ENCODE measurements at places on chromosomes 11 and 22.

DNA sequence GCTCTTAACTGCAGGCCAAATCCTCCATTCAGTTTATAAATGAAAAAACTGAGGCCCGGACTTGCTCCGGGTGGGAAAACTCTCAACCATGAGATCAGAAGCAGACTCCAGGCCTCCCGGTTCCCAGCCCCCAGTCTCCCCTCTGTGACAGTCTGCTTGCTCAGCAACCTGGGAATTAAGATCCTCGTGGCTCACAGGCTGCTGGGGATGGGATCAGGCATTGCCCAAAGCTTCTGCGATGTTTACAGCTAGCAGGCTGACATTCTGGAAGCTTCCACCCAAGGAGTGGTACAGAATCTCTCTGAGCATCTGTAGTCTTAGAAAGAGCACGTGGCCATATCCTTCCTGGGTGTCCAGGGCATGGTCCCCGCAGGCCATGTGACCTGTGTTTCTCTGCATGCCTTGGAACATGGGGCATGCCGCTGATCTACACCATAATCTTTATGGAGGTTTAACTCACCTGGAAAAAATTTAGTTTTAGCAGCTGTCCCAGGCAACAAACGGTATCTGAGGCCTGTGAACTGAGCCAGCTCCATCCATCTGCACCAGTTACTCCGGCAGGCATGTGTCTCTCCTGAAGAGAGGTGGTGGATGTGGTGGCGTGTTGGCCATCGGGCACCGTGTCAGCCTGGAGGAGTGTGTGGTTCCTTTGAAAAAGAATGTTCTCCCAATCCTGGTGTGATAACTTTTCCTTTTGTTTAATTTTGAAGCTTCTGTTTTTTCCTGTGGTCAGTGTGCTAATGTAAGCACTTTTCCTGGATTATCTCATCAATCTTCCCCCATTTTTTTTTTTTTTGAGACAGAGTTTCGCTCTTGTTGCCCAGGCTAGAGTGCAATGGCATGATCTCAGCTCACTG is 7.9 kb downstream of the FBLN1 start:
- peaks cover 5% of the 10 kb centered on the region for H3K36me3 ChIP-seq
- H3K4me1 ChIP-seq = peaks cover 48% of the 10 kb centered on the region
- peak overlapping the region; percentile 25 for H3K4me3 ChIP-seq
- no peak for DNase-seq
- H3K27me3 ChIP-seq = peaks cover 4% of the 10 kb centered on the region

DNA sequence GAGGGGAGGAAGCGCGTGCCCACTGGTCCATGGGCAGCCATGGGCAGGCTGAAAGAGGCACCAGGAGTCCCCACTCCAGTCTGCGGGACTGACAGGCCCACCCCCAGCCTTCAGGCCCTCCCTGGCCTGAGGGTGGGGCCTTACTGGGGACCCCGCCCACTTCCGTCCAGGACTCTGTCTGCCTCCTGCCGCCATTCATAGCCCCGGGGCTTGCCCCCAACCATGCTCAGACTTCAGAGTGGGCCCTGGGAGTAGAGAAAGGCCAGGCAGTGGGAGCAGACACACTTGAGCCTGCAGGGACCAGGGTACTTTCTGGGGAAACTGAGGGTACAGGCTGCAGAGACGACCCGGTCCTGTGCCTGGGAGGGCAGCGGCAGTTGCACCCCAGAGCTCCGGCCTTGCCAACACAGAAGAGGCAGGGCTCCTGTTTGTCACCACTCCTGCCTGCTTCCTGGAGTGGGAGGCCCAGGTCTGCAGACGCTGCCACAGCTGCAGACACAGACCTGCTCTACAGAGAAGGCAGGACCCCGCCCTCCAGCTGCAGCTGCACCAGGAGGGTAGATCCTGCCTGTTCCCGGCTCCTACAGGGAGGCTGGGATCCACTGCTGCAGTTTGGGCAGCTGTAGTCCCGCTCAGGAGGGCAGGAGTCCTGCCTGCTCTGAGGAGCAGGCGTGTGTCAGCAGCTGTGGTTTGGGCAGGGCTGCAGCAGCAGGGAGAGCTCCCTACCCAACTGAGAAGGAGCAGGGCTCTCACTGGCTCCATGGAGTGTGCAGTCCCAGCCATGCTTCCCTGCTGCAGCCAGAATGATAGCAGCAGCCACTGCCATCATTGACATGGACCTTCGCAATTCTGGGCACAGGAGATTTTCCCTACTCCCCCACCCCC is 387.9 kb upstream of the ANO3 start:
- H3K27ac ChIP-seq = no peak overlapping the region
- H3K4me1 ChIP-seq = no peaks in the 10 kb centered on the region
- no peak for DNase-seq
- no peaks in the 10 kb centered on the region for H3K27me3 ChIP-seq
- H3K4me3 ChIP-seq = no peak overlapping the region

DNA sequence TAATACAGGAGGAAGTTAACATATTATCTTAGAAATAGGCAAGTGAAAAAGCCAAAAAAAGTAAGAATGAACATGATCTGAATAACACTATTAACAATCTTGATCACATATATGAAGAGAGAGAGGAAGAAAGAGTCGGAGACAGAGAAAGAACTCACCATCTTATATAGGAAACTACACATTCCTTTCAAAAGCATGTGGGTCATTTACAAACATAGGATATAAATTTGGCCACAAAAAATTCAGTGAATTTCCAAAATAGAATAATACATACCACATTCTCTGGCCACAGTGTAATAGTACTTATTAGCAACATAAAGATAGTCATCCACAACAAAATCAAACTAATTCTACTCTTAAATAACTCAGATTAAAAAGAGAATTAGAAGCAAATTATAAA is 50.9 kb upstream of the ME3 start:
- H3K4me3 ChIP-seq = no peak overlapping the region
- H3K36me3 ChIP-seq = no peaks in the 10 kb centered on the region
- DNase-seq = no peak
- H3K27me3 ChIP-seq = no peaks in the 10 kb centered on the region
- H3K4me1 ChIP-seq = no peaks in the 10 kb centered on the region

DNA sequence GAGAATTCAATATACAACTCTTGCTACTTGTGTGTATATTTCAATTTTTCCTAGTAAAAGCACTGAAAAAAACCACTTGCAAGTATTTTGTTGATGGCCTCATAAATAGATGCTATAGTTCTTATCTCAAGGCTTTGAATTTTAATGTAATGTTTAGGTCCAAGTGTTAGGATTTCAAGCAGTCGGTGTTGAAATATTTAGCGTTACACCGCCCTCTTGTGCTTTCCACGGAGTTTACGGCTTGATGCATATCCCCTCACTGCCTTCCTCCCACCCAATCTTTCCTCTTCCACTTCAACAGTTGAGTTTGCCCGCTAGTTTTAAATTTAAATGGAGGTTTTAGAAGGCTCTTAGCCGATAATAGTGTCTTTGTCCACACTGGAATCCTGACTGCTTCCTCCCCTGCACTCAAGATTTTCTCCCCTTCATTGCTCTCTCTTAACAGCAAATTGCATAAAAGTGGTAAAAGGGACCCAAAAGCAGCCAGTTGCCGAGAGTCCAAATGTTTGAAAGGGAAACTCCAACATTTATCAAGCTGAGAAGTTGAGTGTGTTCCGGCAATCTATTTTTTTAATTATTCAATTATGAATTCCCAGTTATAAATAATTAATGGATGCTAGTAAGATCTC is 25.9 kb upstream of the HTATIP2 start:
- H3K4me1 ChIP-seq = peaks cover 4% of the 10 kb centered on the region
- H3K36me3 ChIP-seq = no peaks in the 10 kb centered on the region
- H3K27me3 ChIP-seq = no peaks in the 10 kb centered on the region
- DNase-seq = peak; percentile 44
- no peak overlapping the region for H3K27ac ChIP-seq

- no peaks in the 10 kb centered on the region for H3K36me3 ChIP-seq
- no peak overlapping the region for H3K4me3 ChIP-seq
- H3K27me3 ChIP-seq = no peaks in the 10 kb centered on the region
- no peak for DNase-seq
Observed at GRCh38 chr11:26245046-26245445, 86.9 kb upstream of the ANO3 start.

GRCh38 chr11:58784995-58785394 is 53.3 kb upstream of the GLYAT start:
- H3K36me3 ChIP-seq = peaks cover 4% of the 10 kb centered on the region
- no peak for DNase-seq
- H3K27ac ChIP-seq = no peak overlapping the region
- no peaks in the 10 kb centered on the region for H3K27me3 ChIP-seq
- no peaks in the 10 kb centered on the region for H3K4me1 ChIP-seq

GRCh38 chr11:6604081-6604626 is 580 bp downstream of the ILK start:
- peaks cover 39% of the 10 kb centered on the region for H3K36me3 ChIP-seq
- H3K27me3 ChIP-seq = peaks cover 10% of the 10 kb centered on the region
- H3K4me3 ChIP-seq = no peak overlapping the region
- H3K27ac ChIP-seq = no peak overlapping the region
- peaks cover 40% of the 10 kb centered on the region for H3K4me1 ChIP-seq
- DNase-seq = peak; percentile 45

GRCh38 chr22:21047035-21047661 is 1.4 kb downstream of the LRRC74B start:
- H3K27ac ChIP-seq = no peak overlapping the region
- peaks cover 4% of the 10 kb centered on the region for H3K27me3 ChIP-seq
- no peak for DNase-seq
- H3K36me3 ChIP-seq = no peaks in the 10 kb centered on the region
- H3K4me3 ChIP-seq = no peak overlapping the region
- H3K4me1 ChIP-seq = peaks cover 12% of the 10 kb centered on the region

GRCh38 chr11:16301462-16301861 is 54.9 kb downstream of the SOX6 start:
- no peak overlapping the region for H3K27ac ChIP-seq
- H3K27me3 ChIP-seq = peaks cover 2% of the 10 kb centered on the region
- no peak overlapping the region for H3K4me3 ChIP-seq
- H3K4me1 ChIP-seq = peaks cover 3% of the 10 kb centered on the region
- no peaks in the 10 kb centered on the region for H3K36me3 ChIP-seq

DNA sequence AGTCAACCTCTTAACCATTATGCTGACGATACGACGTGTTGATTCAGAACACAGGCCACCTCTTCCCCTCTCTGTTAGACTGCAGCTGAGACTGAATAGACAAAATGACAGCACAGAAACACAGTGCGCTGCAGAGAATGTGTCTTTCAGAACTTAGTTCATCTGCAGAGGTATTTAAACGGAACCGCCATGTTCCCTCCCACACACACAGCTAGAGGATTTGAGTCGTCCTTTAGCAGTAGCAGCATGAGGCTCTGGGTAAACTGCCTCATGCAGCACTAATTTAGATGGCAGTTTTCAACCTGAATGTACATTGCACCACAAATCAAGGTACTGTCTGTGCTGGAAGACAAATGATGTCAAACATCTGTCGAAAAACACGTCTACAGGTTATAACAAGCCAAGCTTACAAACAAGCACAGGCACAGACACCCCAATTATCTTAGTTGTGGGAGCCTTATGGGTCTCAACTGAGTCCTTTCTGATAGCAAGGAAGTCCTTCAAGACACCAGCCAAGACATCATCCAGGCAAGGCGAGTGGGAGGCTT is 76.6 kb upstream of the LRRC4C start:
- no peaks in the 10 kb centered on the region for H3K4me1 ChIP-seq
- no peaks in the 10 kb centered on the region for H3K27me3 ChIP-seq
- H3K4me3 ChIP-seq = no peak overlapping the region

DNA sequence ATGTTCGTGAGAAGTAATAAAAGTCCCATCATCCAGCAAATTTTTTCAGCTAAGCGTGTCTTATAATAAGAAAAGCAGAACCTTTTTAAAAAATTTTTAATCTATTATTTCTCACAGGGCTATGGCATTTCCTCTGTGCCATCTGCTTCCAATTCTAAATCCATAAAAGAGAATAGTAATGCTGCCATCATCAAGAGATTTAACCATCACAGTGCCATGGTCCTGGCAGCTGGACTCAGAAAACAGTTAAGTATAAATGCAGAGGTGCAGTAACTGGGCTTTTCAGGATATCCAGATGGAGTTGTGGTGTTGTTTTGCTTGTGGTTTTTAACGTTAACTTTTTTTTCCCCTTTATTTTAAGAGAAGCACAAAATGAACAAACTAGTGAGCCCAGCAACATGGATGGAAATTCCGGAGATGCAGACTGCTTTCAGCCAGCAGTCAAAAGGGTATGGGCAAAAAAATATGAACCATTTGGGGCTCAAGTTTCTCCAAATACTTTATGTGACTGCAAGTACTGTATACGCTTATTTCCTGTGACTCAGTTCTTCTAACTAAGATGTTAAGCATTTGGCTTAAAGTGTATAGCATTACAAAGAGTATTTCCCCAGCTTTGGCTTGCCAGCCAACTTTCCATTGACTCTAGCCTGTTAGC is 25.2 kb downstream of the GTF2H1 start:
- H3K27me3 ChIP-seq = peaks cover 3% of the 10 kb centered on the region
- no peaks in the 10 kb centered on the region for H3K4me1 ChIP-seq
- H3K36me3 ChIP-seq = peaks cover 22% of the 10 kb centered on the region
- H3K4me3 ChIP-seq = no peak overlapping the region
- H3K27ac ChIP-seq = no peak overlapping the region

DNA sequence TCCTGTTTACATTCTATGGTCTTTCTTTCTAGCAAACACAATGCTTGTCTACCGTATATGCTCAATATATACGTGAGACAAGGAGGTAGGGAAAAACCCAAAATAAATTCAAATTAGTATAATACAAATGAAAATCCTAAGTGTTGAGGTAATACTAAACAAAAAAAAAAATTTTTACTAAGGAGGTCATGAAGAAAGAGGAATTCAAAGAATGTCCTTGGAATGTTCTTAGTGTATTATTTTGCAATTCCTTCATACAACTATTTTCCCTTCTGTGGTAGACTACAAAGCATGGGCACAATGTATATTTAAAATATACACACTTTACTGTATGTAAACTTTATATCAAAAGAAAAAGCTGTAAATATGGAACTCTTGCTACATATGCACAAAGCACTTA is 36.4 kb downstream of the PIK3C2A start:
- H3K4me3 ChIP-seq = no peak overlapping the region
- DNase-seq = no peak
- no peaks in the 10 kb centered on the region for H3K27me3 ChIP-seq
- H3K27ac ChIP-seq = peak overlapping the region; percentile 90

DNA sequence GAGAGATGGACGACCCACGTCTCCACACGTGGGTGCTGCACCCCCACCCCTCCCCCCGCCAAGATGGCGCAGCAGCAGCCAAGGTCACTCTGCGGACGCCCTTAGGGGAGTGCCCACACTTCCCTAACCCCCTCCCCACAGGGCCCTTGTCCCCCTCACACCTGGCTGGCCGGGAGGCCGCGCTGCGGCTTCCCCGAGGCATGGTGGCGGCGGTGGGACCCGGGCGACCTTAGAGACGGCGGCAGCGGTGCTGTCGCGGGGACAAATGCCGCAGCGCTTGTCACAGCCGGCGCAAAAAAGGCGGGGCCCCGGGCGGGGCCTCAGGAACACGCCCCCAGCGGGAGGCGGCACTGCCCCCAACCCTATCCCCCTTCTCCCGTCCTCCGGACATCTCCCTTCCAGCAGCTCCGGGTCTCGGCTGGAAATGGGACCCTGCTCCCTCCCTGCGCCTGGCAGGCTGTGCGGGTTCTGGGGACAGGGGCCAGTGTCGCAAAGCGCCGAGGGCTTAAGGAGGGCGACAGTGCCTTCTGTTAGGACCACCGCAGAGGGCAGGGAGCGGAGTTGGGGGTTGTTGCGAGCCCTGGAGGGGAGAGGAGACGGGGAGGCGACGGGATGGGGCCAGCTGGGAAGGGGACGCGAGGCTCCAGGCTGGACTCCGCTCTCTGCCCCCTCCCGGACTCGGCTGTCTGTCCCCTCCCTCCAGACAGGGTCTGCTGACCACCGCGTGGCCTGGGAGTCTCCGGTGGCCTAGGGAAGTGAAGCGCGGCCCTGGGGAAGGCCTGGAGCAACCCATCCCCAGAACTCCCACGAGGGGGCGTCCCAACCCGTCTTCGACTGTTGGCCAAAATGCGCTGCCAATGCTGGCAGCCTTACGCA is at the start of gene CHCHD10:
CHCHD10 (minus strand) TSS at position 300 of the 876 bp plus-strand sequence; CDS start at position 202, 98 bp downstream.
- H3K27ac ChIP-seq = no peak within 1 kb of the TSS
- no peaks in the 10 kb centered on the region for H3K36me3 ChIP-seq
- peaks cover 10% of the 10 kb centered on the region for H3K4me1 ChIP-seq
- H3K4me3 ChIP-seq = peak within 1 kb of the TSS; percentile 85

Data from endothelial cell (in vitro differentiated cells).